ENCODE measurements at places on chromosomes 5 and 9.

- no peak for DNase-seq
Measured at GRCh38 chr9:83183621-83184020, 120.7 kb upstream of the RASEF start.

- DNase-seq, result peak; percentile 79
Measured at GRCh38 chr5:159915904-159916840, at the start of gene ADRA1B. TSS of gene ADRA1B (plus strand) at chr5:159916482. CDS start at chr5:159916906, 424 bp downstream.

GRCh38 chr5:172107571-172107970, 80.5 kb downstream of the STK10 start:
- DNase-seq, result no peak

- no peak for DNase-seq
Measured at GRCh38 chr5:174514983-174515394, 209.4 kb upstream of the MSX2 start.

GRCh38 chr9:106861640-106862109, 1.3 kb upstream of the ZNF462 start:
- no peak for DNase-seq

- no peak for DNase-seq
Measured at GRCh38 chr5:78367318-78367991, 7.0 kb downstream of the SCAMP1 start.

- DNase-seq, result no peak
Measured at GRCh38 chr9:8011974-8012373, 212.4 kb upstream of the DMAC1 start.

DNA sequence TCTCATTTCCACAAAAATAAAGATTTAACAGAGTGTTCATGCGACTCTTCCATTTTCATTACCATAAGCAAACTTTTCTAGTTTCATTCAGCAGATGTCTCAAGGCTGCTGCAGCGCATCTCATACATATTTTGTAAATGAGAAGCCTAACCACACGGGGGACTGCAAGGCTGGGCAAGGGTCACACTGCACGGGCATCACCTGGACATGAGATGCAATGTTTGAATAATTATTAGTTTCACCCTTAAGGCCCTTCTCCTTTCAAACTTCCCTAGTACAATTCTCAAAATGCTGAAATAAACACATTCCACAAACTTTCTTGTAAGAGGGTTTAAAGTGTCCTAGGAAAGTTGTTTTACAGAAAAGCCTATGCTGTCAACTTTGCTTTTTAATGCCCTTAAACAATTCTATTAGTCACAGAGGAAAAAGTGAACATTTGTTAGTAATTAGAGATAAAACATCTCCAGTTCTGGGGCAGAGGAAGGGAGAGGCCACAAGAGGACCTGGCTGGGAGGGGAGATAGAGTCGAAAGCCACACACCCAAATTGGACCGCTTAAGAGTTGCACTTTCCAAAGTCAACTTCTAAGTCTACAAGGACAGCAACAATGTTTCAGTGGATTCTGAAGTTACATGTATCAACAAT, 1.3 kb downstream of the DENND1A start:
- no peak for DNase-seq

- DNase-seq, result no peak
Measured at GRCh38 chr9:82363682-82364081, 375.1 kb downstream of the SPATA31D1 start.

GRCh38 chr5:151182524-151182900, 24.9 kb upstream of the ANXA6 start:
- DNase-seq, result no peak

DNA sequence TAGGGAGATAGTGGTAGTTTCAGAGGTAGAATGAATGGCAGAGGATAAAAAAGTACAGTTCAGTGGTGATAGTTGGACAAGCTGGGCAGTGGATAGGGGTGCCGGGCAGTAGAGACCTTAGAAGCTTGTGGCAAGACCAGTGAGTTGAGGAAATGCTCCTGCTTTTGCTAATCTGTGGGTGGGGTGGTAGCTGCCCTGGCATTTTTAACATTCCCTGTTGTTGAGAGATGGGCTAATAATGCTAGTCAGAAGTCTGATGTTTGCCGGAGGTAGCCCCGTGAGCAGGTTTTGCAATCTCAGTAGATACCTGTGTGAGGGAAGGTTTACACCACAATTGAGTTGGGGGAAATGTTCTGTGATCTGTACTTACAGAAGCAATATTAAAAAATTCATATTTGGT, 91.1 kb downstream of the TRIO start:
- no peak for DNase-seq

DNA sequence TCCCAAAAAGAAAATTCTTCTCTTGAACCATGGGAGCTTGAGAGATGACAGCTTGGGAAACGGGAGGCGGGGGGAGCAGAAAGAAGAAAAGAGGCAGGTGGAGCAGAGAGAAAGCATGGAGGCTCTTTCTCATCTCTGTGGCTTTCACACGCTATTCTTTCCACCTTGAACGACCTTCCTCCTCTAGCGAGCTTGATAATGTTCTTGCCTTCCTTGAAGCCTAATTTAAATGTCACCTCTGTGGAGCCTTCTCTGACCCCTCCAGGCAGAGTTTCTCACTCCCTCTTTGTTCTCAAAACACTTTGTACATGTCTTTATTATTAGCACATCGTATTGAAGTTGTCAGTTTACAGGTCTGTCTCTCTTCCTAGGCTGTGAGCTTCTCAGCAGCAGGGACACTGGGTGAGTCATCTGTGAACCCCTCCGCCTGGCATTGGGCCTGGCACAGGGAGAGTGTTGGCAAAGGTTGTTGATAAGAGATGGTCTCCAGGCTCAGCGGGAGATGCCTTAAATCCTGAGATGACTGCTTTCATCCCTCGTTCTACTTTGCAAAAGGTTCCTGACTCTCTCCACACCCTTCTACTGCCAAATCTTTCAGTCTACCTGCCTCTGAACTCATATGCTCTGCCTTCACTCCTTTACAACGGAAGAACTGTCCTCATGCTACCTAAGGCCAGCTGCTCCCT, 14.1 kb upstream of the STRBP start:
- DNase-seq, result peak; percentile 68

DNA sequence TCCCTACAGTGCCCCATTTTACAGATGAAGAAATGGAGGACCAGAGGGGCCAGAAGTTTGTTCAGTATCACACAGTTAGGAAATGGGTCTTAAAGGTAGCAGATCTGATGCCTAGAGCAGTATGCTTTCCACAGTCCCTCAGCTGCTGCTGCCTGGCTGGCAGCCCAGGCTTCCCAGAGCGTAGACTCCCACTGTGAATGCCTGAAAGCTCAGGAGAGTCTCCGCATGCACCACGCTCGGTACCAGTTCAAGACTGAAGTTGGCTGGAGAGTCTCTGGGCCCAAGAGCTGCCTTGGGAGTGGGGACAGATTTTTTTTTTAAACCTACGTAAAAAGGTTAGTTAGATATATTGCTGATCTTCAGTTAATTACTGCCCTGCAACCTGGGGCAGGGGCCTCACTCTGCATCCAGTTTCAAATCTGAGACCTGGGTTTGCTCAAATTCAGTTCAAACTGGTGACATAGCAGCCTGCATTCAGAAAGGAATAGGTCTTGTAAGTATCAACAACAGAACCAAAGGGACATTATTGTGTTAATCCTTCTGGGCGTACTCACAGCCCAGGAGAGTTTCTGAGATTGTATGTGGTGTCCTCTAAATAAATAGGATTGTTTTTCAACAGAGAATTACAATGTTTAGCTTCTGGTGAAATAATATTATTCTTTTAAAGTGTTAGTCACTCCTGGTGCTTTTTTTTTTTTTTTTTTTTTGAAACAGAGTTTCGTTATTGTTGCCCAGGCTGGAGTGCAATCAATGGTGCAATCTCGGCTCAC, 8.3 kb downstream of the NANS start:
- DNase-seq, result no peak

DNA sequence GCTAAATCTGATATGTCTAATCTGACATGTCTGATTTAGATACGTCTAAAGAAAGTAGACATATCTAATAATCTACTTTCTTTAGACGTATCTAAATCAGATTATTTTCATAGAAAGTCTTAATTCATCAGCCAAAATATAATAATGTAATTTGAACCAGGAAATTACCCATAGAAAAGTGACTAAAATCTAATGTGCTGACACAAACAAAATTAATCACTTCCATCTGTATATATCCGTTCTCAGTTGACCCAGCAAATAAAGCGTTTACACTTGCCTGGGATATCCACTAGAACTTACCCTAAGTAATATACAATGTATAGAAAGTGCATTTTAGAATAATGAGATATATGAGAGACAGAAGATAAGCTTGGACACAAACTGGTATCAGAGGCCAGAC, 56.7 kb downstream of the TTLL11 start:
- no peak for DNase-seq

- no peak for DNase-seq
Measured at GRCh38 chr5:100828071-100828897, 74.8 kb downstream of the ST8SIA4 start.

DNA sequence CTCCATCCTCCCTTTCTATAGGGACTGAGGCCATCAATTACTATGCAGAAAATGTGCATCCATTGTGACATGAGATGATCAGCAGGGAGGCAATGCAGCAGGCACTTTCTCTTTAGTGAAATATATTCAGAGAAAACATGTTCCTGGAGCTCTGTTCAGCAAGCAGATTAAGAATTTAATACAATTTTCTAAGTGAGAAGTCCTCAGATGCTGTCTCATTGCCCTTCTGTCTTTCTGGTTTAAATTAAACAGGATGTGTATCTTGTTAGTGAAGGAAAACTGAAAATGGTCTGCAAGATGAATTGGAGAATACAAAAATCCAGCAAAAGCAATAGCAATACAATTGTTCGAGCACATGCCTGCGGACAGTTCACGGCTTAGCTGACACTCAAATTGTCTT, 445.8 kb upstream of the RIOK2 start:
- DNase-seq, result no peak

DNA sequence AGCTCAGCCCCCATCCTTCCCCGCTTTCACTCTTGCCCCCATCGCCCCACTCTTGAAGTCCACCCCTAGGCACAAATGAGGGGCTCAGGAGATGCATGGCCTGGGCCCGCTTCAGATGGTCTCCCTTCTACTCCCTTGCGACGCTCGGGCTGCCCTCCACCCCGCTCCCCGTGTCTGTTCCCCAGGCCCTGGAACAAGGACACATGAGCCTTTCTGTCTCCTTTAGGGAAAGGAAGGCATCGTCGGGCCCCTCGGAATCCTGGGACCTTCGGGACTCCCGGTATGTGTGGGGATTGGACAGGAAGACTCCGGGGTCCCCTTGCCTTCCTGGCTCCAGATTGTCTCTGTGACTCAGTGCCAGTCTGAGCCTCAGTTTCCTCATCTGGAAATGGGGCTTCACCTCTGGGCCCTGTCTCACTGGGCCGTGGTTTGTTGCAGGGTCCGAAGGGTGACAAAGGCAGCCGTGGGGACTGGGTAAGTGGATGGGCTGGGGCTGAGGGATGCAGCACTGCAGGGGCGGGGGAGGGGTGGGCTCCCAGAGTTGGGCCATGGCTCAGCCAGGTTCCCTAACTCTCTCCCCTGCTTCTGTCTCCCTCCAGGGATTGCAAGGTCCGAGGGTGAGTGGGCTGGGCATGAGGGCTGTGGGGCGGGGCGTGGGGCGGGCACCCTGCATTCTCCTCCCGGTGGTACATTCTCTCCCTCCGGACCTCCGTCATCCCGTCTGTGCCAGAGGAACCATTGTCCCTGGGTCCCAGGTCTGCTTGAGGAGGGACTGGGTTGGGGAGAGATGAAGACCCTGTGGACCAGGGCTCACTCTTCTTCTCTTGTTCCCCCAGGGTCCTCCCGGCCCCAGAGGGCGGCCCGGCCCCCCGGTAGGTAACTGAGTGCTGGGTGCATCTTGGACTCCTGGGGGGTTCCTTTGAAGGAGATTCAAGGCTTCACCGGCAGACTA, 21.8 kb upstream of the ORM1 start:
- no peak for DNase-seq

DNA sequence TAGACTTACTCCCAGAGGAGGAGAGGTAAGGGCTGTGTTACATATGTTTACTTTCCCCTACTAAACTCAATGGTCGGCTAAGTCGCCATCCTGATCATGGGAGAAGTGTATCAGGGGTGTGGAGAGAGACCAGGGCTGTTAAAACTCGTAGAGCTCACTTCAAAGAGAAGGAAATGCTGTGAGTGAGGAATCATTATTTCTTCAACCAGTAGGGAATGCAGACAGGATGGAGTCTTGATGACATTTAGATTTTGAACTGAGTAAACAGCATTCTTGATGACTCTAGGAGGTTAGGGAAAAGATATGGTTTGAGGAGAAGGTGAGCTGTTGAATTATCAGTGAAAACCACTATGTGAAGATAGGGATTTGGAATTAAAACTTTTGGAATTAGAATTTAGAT, 17.3 kb downstream of the RECK start:
- no peak for DNase-seq

DNA sequence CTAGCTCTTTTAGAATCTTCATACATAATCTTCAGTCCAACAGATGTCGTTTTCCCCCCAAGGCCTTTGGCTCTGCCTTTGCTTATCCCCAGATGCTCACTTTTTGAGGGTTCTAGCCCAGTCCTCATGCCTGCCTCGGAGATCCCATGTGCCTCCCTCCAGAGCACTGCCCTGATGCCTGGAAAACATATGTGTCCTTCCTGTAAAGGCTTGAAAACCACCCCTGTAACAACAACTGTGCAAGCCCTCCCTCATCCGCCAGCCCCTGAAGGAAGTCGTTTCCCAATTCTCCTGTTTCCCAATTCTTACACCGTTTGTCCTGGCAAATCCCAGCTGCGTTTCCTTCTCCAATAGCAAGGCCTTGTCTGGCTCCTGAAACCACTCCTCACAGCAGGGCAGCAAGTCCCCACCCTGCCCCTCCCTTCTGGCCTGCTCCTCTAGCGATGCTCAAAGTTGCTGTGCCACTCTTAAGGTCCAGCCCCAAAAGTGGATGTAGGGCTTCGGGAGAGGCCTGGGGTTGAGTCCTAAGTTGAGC, 52.2 kb downstream of the SLC36A1 start:
- DNase-seq, result no peak

GRCh38 chr9:17744786-17745185, 165.9 kb downstream of the SH3GL2 start:
- DNase-seq, result no peak

DNA sequence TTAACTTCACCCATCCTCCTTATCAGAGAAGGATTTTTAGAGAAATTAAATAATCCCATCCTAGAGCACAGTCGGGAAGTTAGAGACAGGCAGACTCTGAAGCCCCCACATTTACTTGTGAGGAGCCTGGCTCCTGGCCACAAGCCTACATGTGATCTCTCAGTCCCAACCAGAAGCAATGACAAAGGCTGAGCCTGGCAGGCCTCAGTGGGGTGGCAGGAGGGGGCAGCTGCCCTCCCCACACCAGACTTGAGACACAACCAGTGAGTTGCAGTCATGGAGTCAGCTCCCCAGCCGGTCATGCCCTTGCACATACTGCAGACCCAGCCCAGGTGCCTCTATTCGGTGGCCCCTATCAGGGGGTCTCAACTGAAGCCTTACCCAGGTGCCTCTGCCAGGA, 11.0 kb downstream of the NAIF1 start:
- DNase-seq, result no peak
